ENCODE measurements at places on chromosomes 1 and 21. TPM values are rescaled to one million over a fixed set of nuclear protein-coding genes. Genes with fewer than 3 reads are reported as not detected.

- H3K4me3 ChIP-seq = no peak overlapping the region
- no peaks in the 10 kb centered on the region for H3K36me3 ChIP-seq
- H3K4me1 ChIP-seq = no peaks in the 10 kb centered on the region
- no peak overlapping the region for H3K27ac ChIP-seq
- no peak for DNase-seq
- H3K27me3 ChIP-seq = no peaks in the 10 kb centered on the region
These were observed 182.7 kb upstream of the VAMP3 start for GRCh38 chr1:7588457-7588827.

DNA sequence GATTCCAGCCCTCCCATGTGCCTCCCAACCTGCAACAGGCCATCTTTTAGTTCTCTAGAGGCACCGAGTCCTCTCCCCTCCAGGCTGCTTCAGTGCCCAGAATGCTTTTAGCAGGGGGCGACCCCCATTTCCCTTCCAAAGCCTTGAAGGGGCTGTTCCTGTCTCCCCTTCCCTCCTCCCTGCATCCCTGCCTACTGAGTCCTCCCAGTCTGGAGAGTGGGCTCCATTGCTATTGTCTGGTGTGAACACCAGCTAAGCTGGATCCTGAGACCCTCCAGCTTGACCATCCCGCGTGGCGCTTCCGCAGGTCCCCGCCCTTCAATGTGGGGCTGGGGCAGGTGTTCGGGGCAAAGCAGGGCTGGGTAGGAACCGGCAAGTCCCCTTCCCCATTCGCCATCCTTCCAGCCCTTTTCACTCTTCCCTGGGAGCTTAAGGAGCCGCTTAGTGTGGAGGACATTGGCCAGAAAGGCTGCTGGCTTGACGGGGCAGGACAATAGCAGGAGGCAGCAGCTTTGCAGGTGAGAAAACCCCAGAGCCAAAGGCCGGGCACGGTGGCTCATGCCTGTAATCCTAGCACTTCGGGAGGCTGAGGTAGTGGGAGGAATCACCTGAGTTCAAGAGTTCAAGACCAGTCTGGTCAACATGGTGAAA is 32.2 kb downstream of the PADI6 start:
- no peaks in the 10 kb centered on the region for H3K27me3 ChIP-seq
- H3K4me1 ChIP-seq = no peaks in the 10 kb centered on the region
- H3K36me3 ChIP-seq = no peaks in the 10 kb centered on the region
- no peak for DNase-seq
- no peak overlapping the region for H3K4me3 ChIP-seq

DNA sequence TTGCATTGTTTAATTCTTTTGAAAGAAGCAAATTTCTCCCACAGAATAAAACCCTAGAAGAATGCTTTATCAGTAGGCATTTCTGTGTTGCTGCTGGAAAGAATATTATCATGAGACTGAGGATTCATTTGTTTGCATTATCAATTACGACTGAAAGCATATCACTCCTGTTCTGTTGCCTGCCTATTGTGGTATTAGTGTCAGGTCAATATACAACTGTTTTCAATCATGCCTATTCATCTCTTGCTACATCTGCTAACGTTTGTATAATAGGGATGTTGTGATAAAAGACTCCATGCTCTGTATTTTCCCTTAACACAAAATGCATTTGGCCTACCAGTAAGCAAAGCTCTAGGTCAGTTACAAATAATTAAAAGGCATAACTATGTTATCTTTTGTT is 221.5 kb downstream of the PTPRC start:
- H3K27me3 ChIP-seq = no peaks in the 10 kb centered on the region
- DNase-seq = no peak
- H3K4me1 ChIP-seq = no peaks in the 10 kb centered on the region
- no peak overlapping the region for H3K27ac ChIP-seq
- no peak overlapping the region for H3K4me3 ChIP-seq
- H3K36me3 ChIP-seq = no peaks in the 10 kb centered on the region

GRCh38 chr1:64497088-64497883 is 27.4 kb downstream of the CACHD1 start:
- H3K4me1 ChIP-seq = no peaks in the 10 kb centered on the region
- H3K36me3 ChIP-seq = no peaks in the 10 kb centered on the region
- no peaks in the 10 kb centered on the region for H3K27me3 ChIP-seq
- no peak overlapping the region for H3K4me3 ChIP-seq
- DNase-seq = no peak
- no peak overlapping the region for H3K27ac ChIP-seq

DNA sequence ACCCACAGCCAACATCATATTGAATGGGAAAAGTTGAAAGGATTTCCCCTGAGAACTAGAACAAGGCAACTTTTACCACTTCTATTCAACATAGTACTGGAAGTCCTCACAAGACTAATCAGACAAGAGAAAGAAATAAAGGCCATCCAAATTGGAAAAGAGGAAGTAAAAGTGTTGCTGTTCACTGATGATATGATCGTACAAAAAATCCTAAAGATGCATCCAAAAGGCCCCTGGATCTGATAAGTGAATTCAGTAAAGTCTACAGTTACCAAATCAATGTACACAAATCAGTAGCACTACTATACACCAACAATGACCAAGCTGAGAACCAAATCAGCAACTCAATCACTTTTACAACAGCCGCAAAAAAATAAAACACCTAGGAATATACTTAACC is 28.3 kb downstream of the RAB3GAP2 start:
- DNase-seq = no peak
- H3K4me3 ChIP-seq = no peak overlapping the region
- no peaks in the 10 kb centered on the region for H3K27me3 ChIP-seq
- no peak overlapping the region for H3K27ac ChIP-seq
- peaks cover 5% of the 10 kb centered on the region for H3K4me1 ChIP-seq

DNA sequence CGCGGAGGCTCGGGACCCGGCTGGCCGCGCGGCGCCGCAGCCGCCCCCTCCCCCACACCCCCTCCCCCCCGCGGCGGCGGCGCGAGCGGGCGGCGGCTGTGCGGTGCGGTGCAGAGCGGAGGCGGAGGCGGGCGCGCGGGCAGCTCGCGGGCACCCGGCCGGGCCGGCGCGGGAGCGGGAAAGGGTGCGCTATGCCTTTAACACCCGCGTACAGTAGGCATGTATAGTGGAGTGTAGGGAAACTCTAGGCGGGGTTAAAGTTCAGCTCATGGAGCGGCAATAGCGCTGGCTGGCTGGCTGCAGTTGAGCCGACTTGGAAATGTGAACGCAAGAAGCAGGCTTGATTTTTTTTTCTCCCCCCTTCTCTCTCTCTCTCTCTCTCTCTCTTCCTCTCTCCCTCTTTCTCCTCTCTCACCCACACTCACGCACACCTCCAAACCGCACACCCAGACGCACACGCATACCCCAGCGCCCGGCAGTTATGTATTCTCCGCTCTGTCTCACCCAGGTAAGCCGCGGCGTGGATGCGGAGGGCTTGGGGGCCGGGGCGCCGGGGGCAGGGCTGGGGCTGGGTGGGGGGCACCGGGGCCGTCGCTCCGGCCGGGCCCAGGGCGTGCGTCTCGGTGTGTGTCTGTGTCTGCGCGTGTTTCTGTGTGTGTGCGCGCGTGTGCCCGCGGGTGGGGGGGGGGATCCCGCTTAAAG is at the start of gene NFIA:
Gene NFIA (plus strand): TSS at position 251 of the 702 bp plus-strand sequence.
- peaks cover 34% of the 10 kb centered on the region for H3K4me1 ChIP-seq
- peak within 1 kb of the TSS; percentile 39 for H3K27ac ChIP-seq
- H3K27me3 ChIP-seq = no peaks in the 10 kb centered on the region
- no peaks in the 10 kb centered on the region for H3K36me3 ChIP-seq
- peak within 1 kb of the TSS; percentile 71 for H3K4me3 ChIP-seq

- no peak overlapping the region for H3K27ac ChIP-seq
- H3K4me1 ChIP-seq = no peaks in the 10 kb centered on the region
- no peaks in the 10 kb centered on the region for H3K27me3 ChIP-seq
- no peaks in the 10 kb centered on the region for H3K36me3 ChIP-seq
These were observed 35.3 kb upstream of the ACTL8 start for GRCh38 chr1:17719874-17720273.

DNA sequence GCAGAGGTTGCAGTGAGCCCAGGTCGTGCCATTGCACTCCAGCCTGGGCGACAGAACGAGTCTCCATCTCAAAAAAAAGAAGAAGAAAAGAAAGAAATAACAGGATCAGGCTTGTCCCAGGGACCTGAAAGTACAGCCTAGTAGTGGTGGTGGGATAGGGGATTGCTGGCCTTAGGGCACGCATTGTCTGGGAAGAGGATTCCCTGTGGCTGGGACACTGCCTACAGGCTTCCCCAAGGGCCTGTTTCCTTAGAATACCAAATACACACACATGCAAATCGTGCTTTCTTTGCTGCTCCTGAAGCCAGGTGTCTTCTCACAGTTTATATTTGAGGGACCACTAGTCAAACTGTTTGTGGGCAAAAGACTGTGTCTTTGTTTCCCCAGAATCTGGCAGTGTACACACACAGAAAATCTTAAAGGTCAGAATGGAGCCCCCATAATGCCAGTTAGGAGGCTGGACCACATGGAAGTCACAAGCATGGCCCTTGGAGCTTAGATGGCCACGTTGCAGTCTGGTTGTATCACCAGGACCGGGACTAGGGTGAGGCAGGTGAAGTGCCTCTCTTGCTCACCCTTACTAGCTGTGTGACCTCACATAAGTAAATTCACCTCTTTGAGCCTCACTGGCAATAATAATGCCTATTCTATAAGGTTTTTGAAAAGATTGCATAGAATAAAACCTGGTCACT is 12.7 kb upstream of the ASAP3 start:
- H3K4me3 ChIP-seq = no peak overlapping the region
- no peaks in the 10 kb centered on the region for H3K27me3 ChIP-seq
- no peak overlapping the region for H3K27ac ChIP-seq
- H3K36me3 ChIP-seq = no peaks in the 10 kb centered on the region

- no peak for DNase-seq
- H3K4me3 ChIP-seq = no peak overlapping the region
- H3K27ac ChIP-seq = no peak overlapping the region
- H3K27me3 ChIP-seq = no peaks in the 10 kb centered on the region
- no peaks in the 10 kb centered on the region for H3K36me3 ChIP-seq
- no peaks in the 10 kb centered on the region for H3K4me1 ChIP-seq
These were observed 23.7 kb downstream of the PADI3 start for GRCh38 chr1:17272646-17273045.

- no peaks in the 10 kb centered on the region for H3K27me3 ChIP-seq
- DNase-seq = peak; percentile 9
- H3K36me3 ChIP-seq = no peaks in the 10 kb centered on the region
- H3K27ac ChIP-seq = no peak overlapping the region
- H3K4me1 ChIP-seq = peaks cover 4% of the 10 kb centered on the region
- H3K4me3 ChIP-seq = no peak overlapping the region
These were observed 86.6 kb upstream of the EDN2 start for GRCh38 chr1:41571041-41571440.

- no peaks in the 10 kb centered on the region for H3K36me3 ChIP-seq
- no peak overlapping the region for H3K4me3 ChIP-seq
- no peaks in the 10 kb centered on the region for H3K27me3 ChIP-seq
- DNase-seq = no peak
These were observed 441.0 kb upstream of the PRMT6 start for GRCh38 chr1:106615473-106615872.

Gene FCAMR
- total RNA-seq = not detected
